ENCODE measurements at places on chromosomes 12 and 14. TPM values are rescaled to one million over a fixed set of nuclear protein-coding genes. Genes with fewer than 3 reads are reported as not detected.

DNA sequence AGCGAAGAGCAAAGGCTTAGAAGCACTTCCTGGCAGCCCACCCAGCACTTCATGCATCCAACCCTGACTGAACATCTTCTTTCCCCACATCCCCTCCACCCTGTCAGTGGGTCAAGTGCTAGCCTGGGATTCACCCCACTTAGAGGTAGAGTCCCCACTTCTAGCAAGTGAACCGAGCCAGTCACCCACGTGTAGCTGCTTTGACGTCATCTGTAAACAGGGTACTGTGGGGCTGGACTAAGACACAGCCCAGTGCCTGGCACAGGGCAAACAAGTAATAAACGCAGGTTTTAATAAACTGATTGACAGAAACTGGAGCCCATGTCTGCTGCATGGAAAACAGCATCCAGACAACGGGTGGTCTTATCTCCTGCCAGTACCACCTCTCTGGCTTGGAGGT, 61.7 kb downstream of the ITPK1 start:
- peaks cover 32% of the 10 kb centered on the region for H3K4me1 ChIP-seq
- DNase-seq: no peak
- H3K27me3 ChIP-seq: no peaks in the 10 kb centered on the region

KCNC2 gene
- total RNA-seq: not detected

- no peaks in the 10 kb centered on the region for H3K27me3 ChIP-seq
- no peak for DNase-seq
- H3K36me3 ChIP-seq: peaks cover 69% of the 10 kb centered on the region
Measured at GRCh38 chr14:104717646-104718045, 6.4 kb upstream of the ADSS1 start.

DDN gene
- not detected for total RNA-seq

GRCh38 chr12:7108796-7109571, at the start of gene C1RL:
Gene C1RL (minus strand): TSS chr12:7109214. CDS start chr12:7109180, 34 bp downstream.
- peaks cover 9% of the 10 kb centered on the region for H3K36me3 ChIP-seq
- peaks cover 42% of the 10 kb centered on the region for H3K4me1 ChIP-seq
- H3K27me3 ChIP-seq: no peaks in the 10 kb centered on the region
- H3K27ac ChIP-seq: peak within 1 kb of the TSS; percentile 96

DNA sequence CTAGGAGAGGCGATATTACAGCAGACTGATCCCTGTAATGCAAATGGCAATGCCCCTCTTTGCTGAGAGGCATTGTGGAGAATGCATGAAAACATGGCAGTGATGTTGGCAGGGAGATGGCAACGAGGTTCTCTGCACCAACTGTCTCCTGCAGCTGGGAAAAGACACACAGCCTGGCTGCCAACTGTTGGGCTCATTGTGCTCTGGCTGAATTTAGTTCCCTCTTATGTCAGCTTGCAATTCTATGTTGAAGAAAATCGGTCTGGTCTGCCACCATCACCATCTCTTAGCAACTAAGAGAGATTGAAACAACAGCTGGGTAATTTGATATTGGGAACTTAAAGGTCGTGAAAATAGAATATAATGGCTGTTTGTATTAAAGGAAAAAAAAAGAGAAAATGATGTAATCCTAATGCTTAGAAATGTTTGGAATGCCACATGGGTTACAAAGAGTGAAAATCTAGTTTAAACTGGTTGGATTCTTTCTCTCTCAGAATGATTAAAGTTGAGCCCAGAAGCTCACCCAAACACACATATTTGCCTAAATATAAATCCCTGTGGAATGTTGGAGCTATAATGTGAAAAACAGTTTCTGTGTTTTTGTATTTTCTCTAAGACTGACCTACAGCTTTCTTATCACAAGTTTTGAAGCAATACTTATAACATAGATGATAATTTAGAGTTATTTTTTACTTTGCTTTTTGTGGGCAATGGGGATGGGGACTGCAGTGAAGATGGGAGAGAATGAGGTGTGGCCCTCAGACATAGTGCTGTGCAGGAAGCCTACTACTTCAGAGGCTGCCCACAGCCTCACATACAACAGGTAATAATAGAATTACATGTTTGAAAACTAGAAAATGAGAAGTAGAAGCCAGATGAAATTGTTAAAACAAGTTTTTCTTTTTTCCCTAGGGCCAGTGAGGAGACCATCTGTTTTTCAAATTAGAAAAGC, 143.7 kb downstream of the AKAP6 start:
- no peak for DNase-seq
- H3K4me3 ChIP-seq: no peak overlapping the region
- no peak overlapping the region for H3K27ac ChIP-seq
- H3K36me3 ChIP-seq: no peaks in the 10 kb centered on the region
